Posterior cingulate gyrus (tissue), 11 donors: ENCODE measurements at places on chromosomes 4 and X.

GRCh38 chrX:43860646-43861370 lies 21.4 kb downstream of the MAOB start:
- no peak for DNase-seq

DNA sequence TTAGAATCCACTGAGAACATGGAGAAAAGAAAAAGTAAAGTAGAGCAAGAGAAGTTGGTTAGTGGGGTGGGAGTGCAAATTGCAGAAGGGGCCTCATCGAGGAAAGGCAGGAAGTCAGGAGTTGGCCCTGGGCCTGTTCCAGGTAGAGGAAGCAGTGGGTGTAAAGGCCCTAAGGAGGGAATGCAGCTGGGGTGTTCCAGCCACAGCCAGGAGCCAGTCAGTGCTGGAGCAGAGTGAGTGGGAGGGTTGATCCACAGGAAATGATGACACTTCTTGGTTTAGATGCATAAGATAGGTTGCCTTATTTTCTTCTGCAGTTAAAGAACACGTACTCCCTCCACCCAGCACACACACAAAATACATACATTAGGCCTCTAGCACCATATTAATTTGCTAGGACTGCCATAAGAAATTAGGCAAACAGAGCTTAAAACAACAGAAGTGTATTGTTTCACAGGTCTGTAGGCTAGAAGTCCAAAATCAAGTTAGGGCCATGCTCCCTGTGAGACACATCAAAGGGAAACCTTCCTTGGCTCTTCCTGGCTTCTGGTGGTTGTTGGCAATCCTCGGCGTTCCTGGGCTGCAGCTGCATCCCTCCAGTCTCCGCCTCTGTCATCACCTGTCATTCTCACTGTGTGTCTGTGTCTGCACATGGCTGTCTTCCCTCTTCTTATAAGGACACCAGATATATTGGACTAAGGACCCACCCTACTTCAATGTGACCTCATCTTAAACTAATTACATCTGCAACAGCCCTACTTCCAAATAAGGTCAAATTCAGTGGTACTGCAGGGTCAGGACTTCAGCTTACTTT lies 205.9 kb downstream of the AASDH start:
- DNase-seq: no peak

DNA sequence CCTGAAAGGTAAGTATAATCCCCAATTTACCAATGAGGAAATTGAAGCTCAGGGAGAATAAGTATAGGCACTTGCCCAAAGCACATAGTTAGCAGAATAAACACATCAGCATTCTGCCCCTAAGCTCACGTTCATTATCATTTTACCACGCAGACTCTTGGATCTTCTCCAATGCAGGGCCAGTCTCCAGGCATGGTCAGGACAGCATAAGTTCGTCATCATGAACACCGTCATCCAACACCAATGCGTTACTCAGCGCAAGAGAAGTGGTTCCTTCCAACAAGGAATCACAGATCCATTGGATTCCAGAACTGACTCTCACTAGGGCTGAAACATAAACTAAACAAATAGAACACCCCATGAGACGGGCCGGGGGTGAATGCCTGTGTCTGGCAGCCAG lies 86.5 kb upstream of the GPM6B start:
- no peak for DNase-seq

DNA sequence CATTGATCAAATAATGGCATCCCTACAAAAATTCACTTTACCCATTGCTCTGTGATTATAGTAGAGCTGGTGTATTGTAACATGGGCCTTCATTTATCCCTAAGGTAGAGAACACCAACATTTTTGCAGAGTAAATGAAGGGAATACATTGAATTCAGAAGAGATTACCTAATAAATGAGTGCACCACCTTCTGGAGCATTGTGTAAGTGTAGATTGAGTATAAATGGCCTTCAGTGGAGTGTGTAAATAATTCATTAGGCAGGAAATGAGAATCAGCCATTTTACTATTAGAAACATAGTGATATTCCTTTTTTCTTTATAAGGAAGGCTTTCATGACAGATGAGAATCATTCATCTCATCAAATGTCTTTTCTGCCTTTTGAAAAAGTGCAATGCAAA lies 155.8 kb downstream of the FAM47B start:
- DNase-seq: no peak

GRCh38 chr4:136935305-136935704 lies 597.0 kb downstream of the PCDH18 start:
- no peak for DNase-seq

DNA sequence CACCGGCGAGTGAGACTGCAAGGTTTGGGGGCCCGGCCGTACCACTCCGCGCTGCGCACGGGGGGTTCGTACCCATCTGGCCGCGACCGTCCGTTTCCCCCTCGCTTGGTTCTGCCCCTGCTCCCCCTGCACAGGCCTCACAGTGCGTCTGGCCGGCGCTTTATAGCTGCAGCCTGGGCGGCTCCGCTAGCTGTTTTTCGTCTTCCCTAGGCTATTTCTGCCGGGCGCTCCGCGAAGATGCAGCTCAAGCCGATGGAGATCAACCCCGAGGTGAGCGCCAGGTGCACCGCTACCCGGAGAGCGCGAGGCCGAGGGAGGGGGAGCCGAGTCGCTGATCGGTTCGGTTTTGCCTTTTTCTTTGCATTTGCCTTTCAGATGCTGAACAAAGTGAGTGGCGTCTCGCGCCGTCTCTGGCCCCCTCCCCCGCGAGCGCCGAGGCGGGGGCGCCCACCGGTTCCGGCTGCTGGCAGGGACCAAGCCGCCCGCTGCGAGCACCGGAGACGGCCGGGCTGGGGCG lies at the start of gene UCHL1:
UCHL1 (plus strand) TSS at position 189 of the 517 bp plus-strand sequence; CDS start at position 238, 49 bp downstream.
- DNase-seq: peak; percentile 99

DNA sequence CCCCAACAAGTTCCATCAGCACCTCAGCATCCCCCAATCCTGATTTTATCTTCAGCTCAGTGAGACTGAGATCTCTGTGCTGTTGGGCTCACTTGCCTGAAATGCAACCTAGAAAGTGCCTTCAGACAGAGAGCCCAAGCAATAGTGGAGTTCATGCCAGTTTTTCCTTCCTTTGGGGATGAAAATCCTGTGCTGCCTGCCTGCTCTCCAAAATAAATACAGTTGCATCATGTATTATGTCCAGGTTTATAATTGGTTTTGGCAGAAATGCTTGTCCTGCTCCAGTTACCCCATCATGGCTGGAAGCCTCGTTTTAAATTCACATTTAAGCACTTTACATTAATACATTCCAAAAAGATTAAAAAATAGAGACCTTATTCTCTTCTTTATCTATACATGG lies 1865.5 kb upstream of the TENM3 start:
- DNase-seq: no peak

DNA sequence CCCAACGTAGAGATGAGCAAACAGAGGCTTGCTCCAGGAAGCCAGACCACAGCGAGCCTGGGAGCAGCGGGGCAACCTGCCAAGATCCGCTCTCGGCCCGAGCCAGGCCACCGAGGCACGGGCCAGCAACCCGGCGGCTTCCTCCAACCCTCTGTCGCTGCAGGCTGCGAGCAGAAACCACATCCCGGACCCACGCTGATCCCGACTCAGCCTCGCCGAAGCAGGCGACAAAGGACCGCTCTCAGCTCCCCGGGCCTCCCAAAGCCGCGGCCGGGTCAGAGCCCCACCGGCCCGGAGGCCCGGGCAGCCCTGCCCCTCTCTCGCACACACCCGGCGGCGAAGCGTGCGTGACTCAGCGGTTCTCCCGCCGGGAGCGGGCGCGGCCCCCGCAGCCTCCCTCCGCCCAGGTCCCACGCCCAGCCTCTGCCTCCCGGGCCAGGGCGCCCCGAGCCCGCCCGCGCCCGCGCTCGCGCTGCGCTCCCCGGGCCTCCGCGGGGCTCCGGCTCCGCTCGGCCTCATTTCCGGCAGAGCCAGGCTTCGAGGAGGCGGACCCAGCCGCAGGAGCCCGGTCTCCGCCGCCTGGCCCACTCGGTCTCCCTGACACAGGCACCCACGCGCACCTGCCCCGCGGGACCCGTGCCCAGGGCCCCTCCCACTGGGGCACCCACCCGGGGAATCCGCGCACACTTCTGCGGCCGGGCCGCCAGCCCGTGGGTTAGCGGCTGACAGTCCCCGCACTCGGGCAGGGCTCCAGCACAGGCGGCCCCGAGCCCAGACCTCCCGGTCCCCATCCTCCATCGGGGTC lies 1.7 kb downstream of the PPP2R2C start:
- peak; percentile 92 for DNase-seq

DNA sequence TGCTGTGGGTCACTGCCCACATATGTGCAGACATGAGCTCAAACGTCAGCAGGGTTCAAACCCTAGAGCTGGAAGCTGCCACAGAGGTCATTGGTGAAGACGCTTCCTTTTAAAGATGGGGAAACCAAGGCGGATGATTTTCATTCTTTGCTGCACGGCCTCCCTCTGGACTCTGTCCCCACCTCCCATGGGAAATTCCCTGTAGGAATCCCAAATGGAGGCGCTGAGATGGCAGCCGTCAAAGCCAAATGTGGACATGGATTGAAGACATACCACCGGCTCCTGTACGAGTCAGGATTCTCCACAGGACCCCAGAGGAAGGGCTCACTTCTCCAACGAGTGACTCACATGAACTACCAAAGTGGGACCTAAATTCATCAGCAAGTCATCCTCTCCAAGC lies 286.4 kb downstream of the CRLF2 start:
- no peak for DNase-seq

DNA sequence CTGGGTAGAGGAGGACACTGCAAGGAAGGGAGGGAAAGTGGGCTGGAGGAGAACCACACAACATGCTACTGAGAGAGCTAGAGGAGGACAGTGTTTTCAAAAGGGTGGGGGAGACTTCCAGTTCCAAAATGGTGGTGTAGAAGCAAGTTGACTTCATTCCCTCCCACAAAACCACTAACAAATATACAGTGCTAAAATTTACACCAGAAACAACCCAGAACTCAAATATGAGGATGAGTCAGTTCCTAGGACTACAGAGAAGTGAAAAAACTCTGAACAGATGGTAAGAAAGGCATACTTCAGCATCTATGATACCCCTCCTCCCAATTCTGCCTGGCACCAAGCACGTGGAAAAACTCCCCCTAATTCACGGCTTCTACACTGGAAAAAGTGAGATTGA lies 9.8 kb downstream of the AADAT start:
- no peak for DNase-seq

DNA sequence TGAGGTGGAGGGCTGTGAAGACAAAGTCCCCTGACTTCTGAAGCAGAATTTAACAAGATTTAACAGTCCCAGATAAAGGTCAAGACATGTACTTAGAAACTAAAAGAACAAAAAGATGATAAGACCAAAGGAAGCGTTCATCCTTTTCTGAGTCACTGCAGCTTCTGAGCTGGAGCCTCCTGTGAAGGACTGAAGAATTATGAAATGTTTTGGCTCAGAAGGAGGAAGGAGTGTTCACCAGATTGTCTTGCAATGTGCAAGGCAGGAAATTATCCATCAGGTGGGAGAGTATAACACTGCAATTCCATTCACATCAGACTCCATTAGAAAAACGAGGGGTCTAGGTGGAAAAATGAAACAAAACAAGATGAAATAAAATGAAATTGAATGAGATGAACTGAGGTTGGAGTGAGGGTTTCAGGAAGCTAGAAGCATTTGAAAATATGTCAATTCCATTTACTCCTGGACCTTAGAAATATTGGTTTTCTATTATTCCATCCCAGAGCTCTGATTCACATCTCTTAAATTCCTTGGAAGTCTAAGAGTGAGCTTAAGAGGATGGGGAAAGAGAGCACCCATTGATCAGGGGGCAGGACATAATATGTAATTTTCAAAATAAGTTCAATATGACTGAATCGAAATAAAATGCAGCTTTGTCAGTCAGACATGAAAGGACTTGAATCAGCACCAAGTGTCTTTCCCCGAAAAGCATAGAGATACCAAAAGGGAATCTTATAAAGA lies 186.1 kb upstream of the LNX1 start:
- no peak for DNase-seq

DNA sequence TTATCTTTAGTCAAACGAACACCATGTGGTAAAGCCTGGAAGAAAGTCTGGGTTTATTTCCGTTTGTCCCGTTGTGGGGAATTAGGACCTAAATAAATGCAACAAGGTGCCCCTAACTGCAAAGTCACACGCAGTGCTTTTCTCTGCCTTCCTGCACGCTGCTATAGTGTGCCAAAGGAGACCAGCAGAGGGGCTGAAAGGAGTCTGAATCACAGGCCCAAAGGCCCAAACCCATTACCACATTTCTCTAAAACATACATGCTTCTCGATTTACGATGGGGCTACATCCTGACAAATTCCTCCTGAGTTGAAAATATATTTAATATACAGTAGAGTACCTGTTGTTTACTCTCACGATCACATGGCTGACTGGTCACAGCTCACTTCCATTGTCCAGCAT lies 4.5 kb downstream of the VEGFC start:
- DNase-seq: no peak

DNA sequence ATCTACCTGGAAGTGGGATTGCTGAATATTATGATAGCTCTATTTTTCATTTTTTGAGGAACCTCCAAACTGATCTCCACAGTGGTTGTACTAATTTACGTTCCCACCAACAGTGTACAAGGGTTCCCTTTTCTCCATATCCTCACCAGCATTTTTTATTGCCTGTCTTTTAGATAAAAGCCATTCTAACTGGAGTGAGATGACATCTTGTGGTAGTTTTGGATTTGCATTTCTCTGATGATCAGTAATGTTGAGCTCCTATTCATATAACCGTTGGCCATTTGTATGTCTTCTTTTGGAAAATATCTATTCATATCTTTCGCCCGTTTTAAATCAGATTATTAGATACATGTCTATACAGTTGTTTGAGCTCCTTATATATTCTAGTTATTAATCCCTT lies 101.8 kb downstream of the RASGEF1B start:
- DNase-seq: no peak
